ENCODE measurements at places on chromosomes 4 and X. TPM values are rescaled to one million over a fixed set of nuclear protein-coding genes. Genes with fewer than 3 reads are reported as not detected.

The SSX4B gene
- not detected for polyA plus RNA-seq

The CSAG1 gene
- 55.8 TPM for polyA plus RNA-seq

GRCh38 chrX:78708262-78708661 lies 39.3 kb upstream of the LPAR4 start:
- no peaks in the 10 kb centered on the region for H3K27me3 ChIP-seq
- no peaks in the 10 kb centered on the region for H3K36me3 ChIP-seq
- peak; percentile 1 for DNase-seq
- H3K27ac ChIP-seq = no peak overlapping the region

DNA sequence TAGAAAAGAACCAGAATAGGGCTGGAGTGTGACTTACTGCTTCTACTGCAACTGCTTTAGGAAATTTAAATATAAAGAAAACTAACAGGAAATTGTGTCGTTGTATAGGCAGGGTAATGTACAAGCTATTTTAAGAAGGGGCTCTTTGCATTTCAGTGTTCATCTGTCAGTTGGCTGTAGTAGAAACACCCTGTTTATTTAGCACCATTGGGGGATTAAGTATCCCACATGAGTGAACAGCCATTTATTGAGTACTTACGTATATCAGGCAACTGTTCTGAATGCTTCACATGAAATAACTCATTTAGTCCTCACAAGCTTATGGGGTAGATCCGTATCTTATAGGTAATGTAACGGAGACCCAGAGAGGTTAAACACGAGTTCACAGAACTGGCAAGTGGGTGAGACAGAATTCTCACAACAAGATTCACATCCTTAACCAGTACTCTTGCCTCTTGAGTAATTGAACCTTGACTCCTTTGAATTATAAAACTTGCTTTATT lies 23.9 kb downstream of the STIM2 start:
- H3K27ac ChIP-seq = no peak overlapping the region
- H3K4me1 ChIP-seq = no peaks in the 10 kb centered on the region
- DNase-seq = no peak
- no peak overlapping the region for H3K4me3 ChIP-seq
- no peaks in the 10 kb centered on the region for H3K36me3 ChIP-seq
- H3K27me3 ChIP-seq = no peaks in the 10 kb centered on the region

DNA sequence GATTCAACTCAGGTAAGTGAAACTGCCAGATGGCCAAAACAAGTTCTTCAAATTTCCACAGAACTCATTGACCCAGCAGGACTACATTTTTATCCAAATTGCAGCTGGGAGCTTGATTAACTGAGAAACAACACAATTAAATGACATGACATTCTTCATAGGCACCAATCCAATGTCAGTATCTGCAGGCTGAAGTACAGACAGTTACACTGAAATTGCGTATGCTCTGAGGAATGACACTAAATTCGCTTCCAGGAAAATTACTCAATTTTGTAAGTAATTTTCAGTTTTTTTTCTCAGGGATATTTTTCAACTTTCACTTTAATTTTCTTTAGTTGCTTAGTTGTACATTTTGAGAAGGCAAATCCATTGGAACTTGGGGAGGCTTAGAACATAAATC lies 4.5 kb downstream of the C1GALT1C1 start:
- H3K36me3 ChIP-seq = no peaks in the 10 kb centered on the region
- DNase-seq = no peak
- H3K27me3 ChIP-seq = no peaks in the 10 kb centered on the region
- H3K4me1 ChIP-seq = 0 out of 2 replicates have a peak, but pooled peaks cover 5% of the 10 kb centered on the region
- H3K27ac ChIP-seq = no peak overlapping the region

Data from SK-N-SH (cell line).